ENCODE measurements at places on chromosomes 3 and 15.

GRCh38 chr3:38543586-38543985, 47.4 kb downstream of the EXOG start:
- no peak for DNase-seq

DNA sequence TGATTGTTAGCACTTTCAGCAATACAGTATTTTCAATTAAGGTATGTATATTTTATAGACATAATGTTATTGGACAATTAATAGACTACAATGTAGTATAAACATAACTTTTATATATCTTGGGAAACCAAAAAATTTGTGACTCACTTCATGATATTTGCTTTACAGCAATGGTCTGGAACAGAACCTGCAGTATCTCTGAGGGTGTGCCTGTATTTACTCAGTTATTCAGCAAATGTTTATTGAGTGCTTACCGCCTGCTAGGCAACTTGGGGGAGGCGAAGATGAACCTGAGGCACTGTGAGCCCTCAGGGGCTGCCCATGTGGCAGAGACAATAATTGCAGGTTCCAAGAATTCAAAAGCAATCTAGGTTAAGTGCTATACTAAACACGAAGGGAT, 144.8 kb downstream of the GABRB3 start:
- no peak for DNase-seq

GRCh38 chr3:74599564-74599963, 14.9 kb downstream of the CNTN3 start:
- DNase-seq: no peak

- no peak for DNase-seq
Observed at GRCh38 chr3:155083313-155083905, 3.3 kb downstream of the MME start.

DNA sequence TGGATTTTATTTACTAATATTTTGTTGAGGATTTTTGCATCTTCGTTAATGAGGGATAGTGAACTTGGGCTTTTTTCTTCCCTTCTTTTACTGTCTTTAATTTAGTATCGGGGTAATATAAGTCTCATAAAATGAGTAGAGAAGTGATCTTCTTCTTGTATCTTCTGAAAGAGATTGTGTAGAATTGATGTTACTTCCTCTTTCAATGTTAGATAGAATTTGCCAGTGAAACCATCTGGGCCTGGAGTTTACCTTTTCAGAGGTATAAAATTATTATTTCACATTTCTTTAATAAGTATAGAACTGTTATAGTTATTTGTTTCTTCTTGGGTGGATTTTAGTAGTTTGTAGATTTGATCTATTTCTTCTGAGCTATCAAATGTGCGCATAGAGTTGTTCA, 7.8 kb downstream of the HESX1 start:
- no peak for DNase-seq

GRCh38 chr3:116046350-116046749, 398.9 kb downstream of the LSAMP start:
- no peak for DNase-seq

DNA sequence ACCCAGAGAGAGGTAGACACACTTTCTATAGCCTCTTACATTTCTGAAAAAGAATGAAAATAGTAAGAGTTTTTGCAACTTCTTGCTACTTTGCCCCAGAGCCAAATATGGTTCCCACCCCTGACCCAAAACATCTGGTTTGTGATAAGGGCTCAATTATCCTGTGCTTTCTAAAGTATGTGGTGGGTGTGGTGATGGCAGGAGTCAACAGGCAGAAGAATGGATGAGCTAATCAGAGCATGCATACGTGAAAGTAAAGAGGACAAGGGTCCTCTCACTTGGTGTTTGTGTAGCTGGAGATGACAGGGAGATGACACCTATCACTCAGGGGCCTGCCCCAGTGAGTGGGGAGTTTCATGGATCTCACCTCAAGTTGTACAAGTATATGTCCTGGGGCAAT, 19.1 kb downstream of the KBTBD8 start:
- DNase-seq: no peak

DNA sequence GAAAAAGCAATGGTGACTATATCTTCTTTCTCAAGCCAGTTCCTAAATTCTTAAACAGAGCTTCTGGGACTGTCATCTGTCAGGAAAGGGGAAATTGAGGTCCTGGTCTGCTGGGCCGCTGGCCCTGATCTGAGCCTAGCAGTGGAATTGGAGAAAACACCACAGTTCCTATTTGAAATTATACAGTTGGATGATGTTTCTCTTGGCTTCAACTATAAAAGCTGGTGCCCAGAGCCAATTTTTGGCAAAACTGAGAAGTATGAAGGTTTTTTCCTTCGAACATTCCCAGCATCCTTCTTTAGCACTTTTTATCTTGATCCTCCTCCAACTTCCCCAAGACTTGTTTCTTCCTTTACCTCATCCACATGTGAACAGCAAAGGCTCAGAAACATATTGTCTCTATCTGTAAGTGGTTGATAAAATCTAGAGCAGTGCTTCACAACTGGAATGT, 83.9 kb downstream of the CD47 start:
- DNase-seq: no peak

- no peak for DNase-seq
Observed at GRCh38 chr15:69004011-69004410, 10.5 kb upstream of the NOX5 start.
